ENCODE measurements at places on chromosomes 16 and 17.

- DNase-seq = no peak
Observed at GRCh38 chr17:77679589-77679988, 278.9 kb upstream of the TNRC6C start.

DNA sequence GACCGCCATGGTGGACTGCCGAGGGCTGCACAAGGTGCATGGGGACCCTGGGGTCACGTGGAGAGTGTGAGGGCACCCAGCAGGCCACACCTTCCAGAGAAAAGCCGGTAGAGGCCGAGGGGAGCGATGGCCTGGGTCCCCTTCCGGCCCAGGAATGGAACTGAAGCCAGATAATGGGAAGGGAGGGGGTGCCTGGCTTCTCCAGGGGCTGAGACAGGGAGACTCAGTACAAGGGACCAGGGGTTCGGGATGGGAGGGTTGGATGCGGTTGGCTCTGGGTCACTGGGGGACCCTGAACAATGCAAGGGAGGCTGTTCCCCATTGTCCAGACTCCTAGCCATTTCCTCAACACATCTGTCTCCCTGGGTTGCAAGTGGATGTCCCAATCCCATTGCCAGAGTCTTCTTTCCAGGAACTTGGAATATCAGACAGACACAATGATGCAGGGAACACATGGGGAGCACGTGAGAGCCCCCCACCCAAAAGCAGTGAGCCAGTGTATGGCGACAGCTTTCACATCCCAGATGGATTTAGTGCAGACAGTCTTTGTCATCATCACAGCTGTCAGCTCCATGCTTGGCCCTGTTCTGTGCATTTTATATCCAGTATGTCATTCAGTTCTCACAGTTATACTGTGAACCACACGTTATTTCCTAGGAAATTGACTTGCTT, 23.6 kb upstream of the DNAI2 start:
- DNase-seq = no peak

GRCh38 chr17:55620945-55621344, 101.7 kb downstream of the TMEM100 start:
- no peak for DNase-seq

DNA sequence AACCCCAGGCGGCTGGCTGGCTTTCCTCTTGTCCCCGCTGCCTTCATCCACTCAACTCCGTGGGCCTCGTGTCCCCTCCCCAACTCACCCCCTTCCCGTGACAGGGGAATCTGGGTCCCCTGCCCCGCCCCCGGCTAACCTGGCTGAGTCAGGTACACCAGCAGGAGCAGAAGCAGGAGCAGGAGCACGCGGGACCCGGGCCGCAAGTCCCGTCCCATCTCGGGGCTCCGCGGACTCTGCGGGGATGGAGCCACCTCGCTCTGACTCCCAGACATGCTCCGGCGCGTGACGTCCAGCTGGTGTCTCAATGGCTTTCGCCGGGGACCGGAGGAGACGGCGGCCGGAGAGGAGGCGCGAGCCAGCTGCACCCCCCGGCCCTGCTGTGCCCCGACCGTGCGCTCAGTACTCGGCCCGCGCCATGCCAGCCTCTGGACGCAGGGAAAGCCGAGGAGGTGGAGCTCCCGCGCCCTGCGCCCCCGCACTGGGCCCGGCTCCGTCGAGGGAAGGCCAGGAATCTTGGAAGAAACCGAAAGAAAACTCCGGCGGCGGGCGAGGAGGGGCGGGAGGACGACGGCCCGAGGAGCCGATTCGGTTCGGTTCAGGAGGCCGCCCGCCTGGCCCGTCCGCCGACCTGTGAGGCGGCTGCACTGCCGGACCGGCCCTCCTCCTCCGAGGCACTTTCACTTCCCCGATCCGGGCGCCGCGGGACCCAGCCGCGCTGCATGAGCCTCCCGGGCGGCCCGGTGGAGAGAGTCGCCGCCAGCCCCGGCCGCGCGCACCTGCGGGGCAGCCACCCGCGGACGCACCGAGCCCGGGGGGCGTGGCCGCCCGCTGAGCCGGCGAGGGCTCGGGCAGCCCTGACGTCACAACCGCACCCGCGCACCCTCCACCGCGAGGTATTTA, at the start of the genes CXCL16 and ZMYND15:
TSS of gene CXCL16 (minus strand) at position 807 of the 903 bp plus-strand sequence. CDS start at position 218, 589 bp downstream.
TSS of gene ZMYND15 (plus strand) at position 712 of the 903 bp plus-strand sequence. CDS start 716 bp downstream, outside the sequence.
- DNase-seq = peak; percentile 43
